NCI-H1436 treated with DMSO at 0.1 percent for 48 hours (cell line): ENCODE measurements at places on chromosomes 11 and 22.

- DNase-seq: no peak
Observed at GRCh38 chr11:45772449-45772774, 32.5 kb upstream of the SLC35C1 start.

- DNase-seq: no peak
Observed at GRCh38 chr11:36092314-36093030, 148.6 kb downstream of the LDLRAD3 start.

- DNase-seq: no peak
Observed at GRCh38 chr22:50563413-50564160, 868 bp upstream of the SYCE3 start.

- no peak for DNase-seq
Observed at GRCh38 chr22:42077486-42078125, 1.9 kb upstream of the SMDT1 start.

DNA sequence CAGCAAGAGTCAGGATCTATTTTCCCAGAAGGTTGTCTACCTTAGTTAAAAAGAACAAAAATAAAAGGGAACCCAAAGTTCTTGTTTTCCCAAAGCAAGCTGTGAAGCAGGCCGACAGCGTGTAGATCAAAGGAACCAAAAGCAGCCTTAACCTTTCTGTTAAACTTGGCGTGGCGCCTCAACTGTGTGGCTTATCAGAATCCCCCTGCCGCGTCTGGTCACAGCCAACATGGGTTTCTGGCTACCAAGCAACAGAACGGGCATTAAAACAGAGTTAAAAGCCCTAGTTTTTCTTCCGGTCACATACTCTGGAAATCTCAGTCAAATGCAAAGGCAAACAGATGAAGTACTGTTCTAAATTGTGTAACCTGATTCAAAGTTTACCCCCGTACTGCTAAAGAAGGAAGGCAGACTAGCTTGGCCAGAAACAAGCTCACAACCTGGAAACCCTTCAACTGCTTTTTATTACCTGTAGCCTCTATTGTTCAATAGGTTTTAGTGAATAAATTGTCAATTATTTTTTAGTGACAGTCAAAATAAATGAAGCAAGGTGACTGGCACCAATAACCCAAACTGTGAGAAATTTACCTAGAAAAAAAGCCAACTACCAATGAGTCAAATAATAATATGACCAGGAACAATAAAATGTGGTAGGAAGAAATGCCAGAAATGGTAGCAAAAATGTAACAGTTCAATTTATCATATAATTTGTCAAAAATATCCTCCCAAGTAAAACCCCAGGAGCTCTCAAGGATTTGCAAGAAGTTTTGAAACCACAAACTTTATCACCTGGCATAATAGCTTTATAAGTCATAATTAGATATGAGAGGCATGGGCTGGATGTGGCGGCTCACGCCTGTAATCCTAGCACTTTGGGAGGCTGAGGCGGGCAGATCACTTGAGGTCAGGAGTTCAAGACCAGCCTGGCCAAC is 21.4 kb downstream of the CHKA start:
- no peak for DNase-seq

DNA sequence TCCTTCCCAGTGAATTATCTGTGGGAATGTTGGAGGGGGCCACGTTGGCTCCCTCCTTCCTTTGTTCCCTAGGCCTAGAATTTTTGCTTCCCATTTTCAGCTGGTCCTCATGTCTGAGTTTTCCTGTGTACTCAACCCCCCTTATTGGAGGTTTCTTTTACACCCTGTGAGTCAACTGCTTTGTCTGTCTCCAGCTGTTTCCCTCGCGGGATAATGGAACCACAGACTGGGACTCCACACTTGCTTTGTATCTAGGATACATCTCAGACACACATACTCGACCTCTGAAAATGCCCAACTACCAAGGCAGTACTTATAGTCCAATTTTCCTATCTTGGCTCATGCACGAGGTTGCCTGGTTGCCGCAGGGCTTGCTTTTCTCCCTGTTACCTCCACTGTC is 352.7 kb upstream of the MPPED2 start:
- DNase-seq: no peak

- no peak for DNase-seq
Observed at GRCh38 chr11:133618544-133618943, 86.2 kb upstream of the OPCML start.

GRCh38 chr22:32951076-32951806 is 106.9 kb downstream of the SYN3 start:
- no peak for DNase-seq

DNA sequence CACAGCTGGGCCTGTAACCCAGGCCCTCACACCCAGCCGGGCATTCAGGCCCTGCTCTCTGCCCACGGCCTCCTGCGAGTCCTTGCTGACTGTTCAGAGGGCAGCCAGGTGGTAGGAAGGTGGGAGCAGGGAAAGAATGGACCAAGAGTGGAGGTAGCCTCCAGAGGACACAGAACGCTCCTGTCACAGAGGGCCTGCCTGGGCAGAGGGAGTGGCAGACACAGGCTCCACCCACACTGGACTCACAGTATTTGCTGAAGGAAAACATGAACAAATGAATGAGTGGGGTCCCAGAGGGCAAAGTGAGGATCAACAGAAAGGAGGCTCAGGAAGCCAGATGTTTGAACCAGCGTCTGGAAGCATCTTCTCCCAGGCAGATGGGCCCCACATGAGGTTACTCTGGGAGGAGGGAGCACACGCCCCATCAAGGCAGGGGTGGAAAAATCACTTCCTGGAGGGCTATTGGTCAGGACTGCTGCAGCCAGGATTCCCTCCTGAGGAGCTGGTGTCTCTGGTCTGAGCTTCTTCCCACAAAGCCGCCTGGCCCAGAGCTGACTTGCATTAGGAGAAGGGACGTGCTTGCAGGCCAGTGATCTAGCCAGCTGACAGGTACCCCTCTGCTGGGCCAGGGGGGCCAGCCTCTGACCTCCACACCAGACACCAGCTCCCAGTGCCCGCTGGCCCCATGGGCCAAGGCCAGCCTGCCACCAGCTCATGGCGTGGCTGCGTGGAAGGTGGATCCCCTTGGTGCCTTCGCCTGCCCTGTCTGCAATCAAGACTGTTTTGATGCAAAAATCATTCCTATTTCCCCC is 84.0 kb downstream of the THAP12 start:
- no peak for DNase-seq

DNA sequence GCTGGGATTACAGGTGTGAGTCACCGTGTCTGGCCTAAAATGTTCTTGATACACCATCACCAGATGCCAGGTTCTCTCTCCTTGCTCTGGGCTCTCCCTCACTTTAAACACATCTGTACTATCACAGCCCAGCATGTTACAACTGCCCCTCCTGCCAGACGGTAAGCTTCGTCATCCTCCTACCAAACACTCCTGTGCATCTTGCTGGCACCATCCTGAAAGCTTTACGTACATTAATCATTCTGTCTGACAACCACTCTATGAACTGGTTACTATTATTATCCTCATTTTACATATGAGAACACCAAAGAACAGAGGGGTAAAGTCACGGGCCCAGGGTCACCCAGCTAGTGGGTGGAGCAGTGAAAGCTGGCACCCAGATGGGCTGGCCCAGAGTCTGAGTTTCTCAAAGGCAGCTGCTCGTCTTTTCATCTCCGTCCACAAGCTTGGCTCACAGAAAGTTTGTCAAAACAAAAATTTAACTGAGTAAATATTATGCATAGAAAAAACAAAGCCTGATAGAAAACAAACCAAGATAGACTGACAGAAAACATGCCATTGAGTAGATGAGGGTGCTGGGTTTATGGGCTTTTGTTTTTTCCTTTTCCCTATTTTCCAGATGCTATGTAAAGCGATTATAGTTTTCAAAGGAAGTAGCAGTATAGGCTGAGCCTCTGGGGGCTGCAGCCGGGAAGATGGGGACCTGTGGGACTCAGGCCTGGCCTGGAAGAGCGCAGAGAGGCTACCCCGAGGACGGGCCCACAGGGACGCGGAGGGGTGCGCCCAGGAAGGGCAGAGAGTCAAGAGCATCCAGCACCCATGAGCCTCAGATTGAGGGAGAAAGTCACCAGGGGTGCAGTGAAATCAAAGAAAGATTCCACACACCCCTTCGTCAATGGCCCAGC is 9.5 kb downstream of the PLA2G6 start:
- DNase-seq: no peak

GRCh38 chr22:37162221-37163095 is 12.7 kb upstream of the IL2RB start:
- no peak for DNase-seq

DNA sequence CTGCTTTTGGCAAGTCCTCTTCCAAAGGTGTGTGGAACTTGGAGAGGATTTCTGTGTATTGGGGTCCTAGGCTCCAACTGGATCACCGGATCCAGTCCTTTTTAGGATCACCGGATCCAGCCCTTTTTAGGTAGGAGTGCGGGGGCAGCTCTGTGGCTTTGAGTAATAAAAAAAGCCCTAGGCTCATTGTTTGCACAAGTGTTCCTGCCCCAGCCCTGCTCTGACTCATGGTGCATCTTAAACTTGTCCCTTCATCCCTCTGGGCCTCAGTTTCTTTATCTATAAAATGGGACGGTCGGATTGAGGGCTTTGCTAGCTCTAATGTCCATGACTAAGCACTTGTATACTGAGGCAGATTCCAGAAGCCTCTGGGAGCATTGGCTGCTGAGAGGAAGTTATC is 22.7 kb upstream of the CD44 start:
- DNase-seq: no peak

- DNase-seq: no peak
Observed at GRCh38 chr22:50581950-50582492, 628 bp downstream of the CHKB start.

GRCh38 chr11:35826949-35827348 is 116.9 kb upstream of the LDLRAD3 start:
- DNase-seq: no peak

- DNase-seq: no peak
Observed at GRCh38 chr11:88318017-88318416, 19.5 kb downstream of the CTSC start.

DNA sequence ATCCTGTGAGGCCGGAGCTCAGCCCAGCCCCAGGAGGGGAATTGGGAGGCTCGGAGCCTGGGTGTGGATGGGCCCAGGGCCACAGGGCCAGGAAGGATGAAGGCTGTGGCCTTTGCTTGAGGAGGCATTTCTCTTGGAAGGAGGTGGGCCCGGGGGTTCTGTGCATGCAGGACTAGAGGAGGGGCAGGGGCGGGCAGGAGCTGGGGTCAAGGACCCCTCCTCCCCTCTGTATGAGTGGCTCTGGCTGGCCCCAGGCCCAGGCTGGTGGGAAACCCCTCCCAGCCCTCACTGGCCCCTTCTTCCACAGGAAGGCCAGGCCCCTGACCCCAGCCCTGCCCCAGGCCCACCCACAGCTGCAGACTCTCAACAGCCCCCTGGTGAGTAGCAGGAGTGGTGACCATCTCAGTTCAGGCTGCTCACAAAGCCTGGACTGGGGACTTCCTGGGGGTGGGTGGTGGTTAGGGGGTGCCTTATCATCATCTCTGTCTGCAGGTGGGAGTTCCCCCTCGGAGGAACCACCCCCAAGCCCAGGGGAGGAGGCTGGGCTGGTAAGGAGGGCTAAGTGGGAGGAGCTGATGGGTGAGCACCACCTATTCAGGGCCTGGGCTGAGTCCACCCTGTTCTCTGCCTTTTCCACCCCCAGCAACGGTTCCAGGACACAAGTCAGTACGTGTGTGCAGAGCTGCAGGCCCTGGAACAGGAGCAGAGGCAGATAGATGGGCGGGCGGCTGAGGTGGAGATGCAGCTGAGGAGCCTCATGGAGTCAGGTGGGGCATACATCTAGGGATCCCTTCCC is 6.0 kb downstream of the KCNK7 start:
- no peak for DNase-seq

DNA sequence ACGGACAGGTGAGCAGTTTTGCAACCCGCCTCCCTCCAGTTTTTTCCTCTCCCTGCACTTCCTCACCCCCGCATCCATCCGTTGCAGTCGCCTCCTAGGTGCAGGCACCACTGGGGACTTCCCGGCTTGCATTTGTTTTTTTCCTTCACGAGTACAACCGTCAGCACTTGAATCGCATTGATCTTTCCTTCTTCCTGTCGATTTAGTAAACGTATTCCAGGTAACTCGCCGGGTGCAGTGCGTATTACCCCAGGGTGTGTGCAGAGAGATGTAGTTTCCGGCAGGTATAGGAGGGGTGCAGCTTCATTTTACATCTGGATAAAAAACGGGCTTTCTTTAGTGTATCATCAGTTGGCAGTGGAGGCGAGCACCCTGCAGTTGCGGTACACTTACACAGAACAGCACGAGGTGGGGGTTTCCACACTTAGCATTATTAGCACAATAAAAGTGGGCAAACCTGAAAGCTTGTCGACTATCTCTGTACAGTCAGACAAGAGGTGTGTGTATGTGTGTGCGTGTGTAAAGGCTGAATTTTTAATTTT is at the start of gene SORL1-AS1:
SORL1-AS1 (minus strand) TSS at position 359 of the 542 bp plus-strand sequence.
- no peak for DNase-seq
